Activated naive CD4-positive, alpha-beta T cell treated with anti-CD3 and anti-CD28 coated beads, Interleukin-2, amount 10 ng/mL, durations not matched to agents 7 days and 5 days (primary cell): ENCODE measurements at places on chromosomes 13 and 19.
A peak's percentile ranks its signal among the peaks of the same experiment; 100 is the strongest.

DNA sequence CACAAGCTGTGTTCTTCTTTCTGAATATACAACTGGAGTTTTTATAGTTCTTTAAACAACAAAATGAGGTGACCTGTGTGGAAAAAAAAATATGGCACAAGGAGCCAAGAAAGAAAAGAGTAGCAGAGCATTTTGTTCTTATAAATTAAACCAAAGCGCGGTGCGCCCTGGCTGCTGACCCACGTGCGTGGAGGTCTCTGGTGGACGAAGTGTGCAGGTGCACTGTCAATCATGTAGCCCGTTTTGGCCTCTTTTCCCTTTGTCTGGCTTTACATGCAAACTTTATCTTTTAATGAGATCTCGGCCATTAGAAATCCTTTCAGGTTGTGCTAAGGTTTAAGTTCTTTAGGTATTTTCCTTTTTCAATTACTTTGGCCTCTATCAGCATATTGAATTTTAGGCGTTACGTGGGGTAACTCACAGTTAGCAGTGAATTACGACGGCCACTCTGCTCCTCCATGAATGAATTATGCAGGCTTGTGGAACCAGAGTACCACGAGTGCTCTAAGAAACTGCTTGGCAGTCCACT is 443.9 kb upstream of the SLC10A2 start:
- DNase-seq: no peak

DNA sequence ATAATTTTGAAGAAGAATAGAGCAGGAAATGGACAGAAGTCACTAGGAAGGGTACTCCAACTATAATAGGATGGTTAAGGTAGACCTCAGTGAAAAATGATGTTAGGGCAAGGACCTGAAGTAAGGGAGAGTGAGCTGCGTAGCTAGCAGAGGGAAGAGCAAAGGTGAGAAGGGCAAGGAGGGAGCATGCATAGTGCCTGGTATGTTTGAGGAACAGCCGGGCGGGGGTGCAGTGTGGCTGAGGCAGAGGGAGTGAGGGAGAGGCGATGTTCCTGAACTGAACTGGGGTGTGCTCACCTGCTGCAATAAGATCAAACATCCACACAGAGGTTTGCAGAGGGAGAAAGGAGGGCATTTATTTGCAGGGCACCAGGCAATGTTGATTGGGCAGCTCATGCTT is 110.4 kb downstream of the DNAJC15 start:
- no peak for DNase-seq

DNA sequence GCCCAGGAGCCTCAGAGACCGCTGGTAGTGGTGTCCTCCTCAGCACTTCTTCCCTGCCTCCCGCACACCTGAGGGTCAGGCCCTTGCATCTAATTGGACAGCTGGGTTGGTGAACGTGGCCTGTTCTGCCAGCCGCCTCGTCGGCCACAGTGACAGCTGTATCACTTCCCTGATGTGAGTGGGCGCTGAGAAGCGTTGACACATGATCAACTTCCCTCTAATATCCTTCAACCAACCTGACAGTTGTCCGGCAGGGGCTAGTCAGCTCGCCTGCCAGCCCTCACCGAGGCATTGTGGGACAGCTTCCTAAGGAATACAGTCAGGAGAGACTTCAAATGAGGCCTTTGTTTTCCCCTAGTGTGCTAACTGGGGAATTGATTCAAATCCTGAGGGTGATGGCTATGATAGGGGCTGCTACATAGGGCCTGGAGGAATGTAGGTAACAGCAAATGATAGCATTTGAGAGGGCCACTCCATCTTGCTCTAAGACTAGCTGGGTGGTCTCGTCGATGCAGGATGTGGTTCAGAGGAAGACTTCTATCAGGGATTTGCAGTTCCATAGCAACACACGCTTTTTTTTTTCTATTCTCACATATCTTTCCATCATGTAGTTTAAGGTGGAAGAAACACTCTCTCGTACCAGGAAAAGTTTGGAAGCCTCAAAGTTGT is 230.8 kb downstream of the TSHZ3 start:
- no peak for DNase-seq

GRCh38 chr13:40060296-40061007 is 405.0 kb downstream of the COG6 start:
- DNase-seq: no peak

DNA sequence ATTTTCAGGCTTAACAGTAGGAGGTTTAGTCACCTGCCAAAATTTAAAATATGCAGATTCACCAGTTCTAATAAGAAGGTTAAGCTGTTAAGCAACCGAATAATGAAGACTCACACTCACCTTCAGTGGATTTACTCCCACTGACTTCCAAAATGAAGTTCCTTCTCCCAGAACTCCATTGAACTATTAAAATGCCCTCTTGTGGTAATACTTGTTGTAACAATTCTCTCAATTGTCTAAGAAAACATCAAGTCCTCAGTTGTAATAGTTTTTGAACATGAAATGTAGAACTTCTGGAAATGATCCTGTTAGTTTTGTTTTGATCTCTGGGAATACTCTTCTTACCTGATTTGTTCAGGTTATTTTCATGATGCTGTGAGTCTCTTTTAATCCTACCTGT is 522.0 kb upstream of the ATXN8OS start:
- DNase-seq: no peak

DNA sequence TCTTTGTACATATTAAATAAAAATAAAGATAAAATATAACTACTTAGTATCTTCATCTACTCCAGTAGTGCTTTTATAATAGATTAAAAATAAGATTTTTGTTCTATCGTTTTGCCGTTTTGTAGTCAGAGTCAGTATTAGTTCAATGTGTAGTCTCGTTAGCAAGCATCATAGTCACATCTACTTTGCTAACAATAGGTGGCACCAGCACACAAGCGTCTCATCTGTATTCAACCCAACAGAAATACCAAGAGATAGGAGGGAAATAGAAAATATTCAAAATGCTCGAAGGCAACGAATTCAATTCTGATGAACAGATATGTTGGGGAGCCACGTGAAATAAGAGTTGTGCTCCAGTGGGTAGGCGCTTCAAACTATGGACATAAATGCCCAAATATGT is 21.4 kb upstream of the MICU2 start:
- DNase-seq: peak; percentile 27

DNA sequence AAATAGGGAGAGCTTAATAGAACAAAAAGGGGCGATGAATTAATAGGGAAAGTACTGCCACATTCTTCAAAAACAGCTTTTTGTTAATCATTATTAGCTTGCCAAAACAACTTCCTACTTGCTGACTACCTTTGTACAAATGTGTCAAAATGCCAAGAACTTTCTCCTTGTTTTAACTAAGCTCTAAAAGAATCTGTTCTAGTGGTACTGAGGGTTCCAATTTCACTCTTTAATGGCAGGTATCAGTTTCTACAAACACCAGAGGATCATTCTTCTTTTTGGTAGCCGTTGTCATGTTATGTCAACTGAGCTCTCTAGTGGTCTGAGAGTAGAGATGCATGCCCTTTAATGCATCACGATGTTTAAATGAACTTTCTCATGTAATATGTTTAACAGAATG is 29.4 kb upstream of the FBXL3 start:
- no peak for DNase-seq

- DNase-seq: no peak
These were observed 732 bp upstream of the C2CD4C start for GRCh38 chr19:409516-410242.

DNA sequence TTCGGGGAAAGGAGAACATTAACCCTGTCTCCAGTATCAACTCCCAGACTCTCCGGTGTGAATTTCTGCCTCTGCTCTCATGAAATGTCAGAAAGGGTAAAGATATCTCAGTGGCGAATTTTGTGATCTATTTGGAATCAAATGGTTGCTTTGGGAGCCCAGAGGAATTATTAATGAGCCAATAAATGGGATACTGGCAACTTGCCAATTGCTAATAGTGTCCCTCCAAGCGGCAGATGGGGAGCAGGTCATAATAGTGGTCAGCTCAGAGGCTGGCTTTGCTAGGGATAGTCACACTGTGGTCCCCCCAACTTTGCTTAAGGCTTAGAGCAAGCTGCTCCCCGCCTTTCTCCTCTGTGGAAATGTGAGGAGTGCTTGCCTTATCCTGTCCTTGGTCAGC is 176.1 kb upstream of the KL start:
- DNase-seq: no peak

GRCh38 chr19:45142726-45143110 is 18.1 kb downstream of the NKPD1 start:
- DNase-seq: no peak

- DNase-seq: no peak
These were observed 4.1 kb downstream of the ACP4 start for GRCh38 chr19:50794074-50794875.

- DNase-seq: no peak
These were observed 1.6 kb downstream of the SOHLH2 start for GRCh38 chr13:36212789-36213188.

DNA sequence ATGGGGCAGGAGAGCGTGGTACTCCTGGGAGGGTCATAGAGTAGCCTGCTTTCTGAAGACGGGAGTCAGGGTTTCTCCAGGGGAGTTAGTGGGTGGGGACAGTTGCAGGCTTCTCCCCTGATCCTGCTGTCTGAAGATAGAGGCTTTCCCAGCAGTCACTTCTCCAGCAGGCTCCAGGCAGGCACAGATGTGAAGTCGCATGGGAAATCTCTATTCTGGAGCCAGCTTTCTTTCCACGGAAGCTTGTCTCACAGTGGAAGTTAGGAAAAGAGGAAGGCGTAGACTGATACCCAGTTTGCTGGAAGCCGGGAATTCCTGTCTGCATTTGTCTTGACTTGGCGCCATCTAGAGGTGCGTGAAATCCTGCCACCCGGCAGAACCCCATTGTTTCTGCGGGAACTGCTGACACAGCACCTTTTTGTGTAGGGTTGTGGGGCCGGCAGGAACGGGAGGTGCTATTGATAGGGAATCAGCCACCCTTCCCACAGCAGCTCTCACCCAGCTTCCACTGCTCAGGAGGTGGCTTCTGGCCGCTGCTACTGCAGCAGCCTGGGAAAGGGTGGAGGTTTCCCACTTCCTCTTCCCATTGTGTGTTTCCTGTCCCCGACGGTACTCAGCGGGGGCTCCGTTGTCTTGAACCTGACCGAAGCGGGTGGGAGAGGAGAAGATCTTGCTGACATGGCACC is 28.5 kb upstream of the NPAS1 start:
- DNase-seq: peak; percentile 71

- DNase-seq: no peak
These were observed 12.8 kb downstream of the IGSF23 start for GRCh38 chr19:44626048-44626624.

DNA sequence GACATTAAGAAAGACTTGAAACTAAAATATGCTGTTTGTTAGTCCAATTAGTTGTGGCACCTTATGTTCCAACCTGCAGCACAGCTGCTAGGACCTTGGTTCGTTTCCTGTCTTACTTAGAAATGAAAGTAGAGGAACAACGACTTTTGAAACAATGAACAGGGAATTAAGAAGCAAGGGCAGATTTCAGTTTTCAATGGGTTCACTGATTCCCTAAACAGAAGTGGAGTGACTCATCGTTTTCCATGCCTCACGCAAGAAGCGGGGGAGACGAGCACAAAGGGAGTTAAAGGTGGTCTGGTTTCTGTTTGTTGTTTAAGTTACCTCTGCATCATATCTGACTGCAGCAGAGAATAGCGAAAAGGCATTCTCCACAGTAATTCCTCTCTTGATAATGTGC is 44.8 kb downstream of the PHF11 start:
- peak; percentile 29 for DNase-seq
